Smooth muscle cell of the coronary artery (primary cell): ENCODE measurements at places on chromosomes 6 and 20. TPM values are rescaled to one million over a fixed set of nuclear protein-coding genes. Genes with fewer than 3 reads are reported as not detected.

The TSBP1 gene
- total RNA-seq = not detected in 2 replicates

The PTPRK gene
- 23.2 and 38.9 TPM in 2 replicates for total RNA-seq

The GSTA3 gene
- not detected in 2 replicates for total RNA-seq

The HSPA12B gene
- total RNA-seq = 3.5 TPM in 1 of 2 replicates, not detected in the other

The HMGCLL1 gene
- not detected in 2 replicates for total RNA-seq

The IMPG1 gene
- under 0.01 TPM in 1 of 2 replicates, not detected in the other for total RNA-seq

The IRF4 gene
- total RNA-seq = 0.12 TPM in 1 of 2 replicates, not detected in the other

The ADGRF5 gene
- total RNA-seq = 0.23 and 5.1 TPM in 2 replicates
